ENCODE measurements at places on chromosomes 16 and 17.

GRCh38 chr17:64343833-64344637 is 46.6 kb downstream of the PECAM1 start:
- DNase-seq, result no peak

DNA sequence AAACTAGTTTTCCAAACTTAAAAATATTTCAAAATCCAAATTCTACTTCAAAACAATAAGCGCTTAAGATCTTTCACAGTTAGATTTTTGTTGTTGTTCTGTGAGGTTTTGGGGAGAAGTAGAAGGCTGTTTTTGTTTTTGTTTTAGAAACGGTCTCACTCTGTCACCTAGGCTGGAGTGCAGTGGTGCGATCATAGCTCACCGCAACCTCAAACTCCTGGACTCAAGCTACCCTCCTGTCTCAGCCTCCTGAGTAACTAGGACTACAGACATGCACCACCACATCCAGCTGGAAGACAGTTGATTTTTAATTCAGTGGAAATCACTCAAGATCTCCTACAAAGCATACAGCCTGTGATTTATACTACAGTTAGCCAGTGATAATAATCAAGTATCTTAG is 2.7 kb downstream of the SHCBP1 start:
- no peak for DNase-seq

GRCh38 chr17:78719630-78720298 is 62.3 kb downstream of the CYTH1 start:
- no peak for DNase-seq

DNA sequence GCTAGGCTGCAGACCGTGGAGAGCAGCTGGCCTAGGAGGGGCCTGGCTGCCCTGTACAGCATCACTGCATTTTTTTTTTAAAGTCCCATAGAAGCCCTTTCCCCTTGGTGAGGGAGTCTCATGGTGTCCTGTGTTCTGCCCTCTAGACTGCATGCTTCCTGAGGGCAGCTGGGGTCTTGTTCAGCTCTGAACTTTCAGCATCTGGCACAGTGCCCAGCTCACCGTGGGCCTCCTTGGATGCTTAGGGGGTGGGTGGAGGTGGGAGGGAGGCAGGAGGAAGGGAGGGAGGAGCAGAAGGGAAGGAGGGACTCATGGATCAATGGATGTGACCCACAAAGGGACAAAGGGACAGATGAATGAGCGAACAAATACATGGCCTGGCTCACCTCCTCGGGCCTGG is 63.4 kb upstream of the TMEM97 start:
- DNase-seq, result no peak

DNA sequence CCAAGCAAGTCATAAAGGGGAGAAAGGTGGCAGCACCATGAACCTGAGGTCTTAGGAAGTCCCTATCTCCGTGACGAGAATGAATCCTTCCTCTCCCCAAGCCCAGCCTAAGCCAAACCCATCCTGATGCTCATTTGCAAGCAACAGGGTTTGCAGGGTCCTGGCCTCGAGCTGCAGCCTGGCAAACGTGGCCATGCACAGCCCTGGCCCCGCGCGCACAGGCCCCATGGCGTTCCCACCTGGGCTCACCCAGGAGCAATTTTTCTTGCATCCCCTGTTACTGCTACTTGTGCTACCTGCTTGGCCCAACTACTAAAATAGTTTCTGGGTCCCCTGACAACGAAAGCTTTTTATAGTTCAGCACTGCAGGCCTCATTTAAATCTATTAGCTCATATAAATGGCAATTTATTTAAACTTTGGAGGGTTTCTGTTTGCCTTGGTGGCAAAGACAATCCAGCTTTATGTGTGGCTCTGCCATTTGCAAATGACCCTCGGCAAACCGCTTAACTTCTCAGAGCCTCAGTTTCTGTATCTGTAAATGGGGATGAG is 141.5 kb downstream of the C16orf78 start:
- no peak for DNase-seq

GRCh38 chr16:14346278-14347142 is 275.4 kb downstream of the MRTFB start:
- DNase-seq, result no peak

GRCh38 chr17:37651849-37652248 is 8.6 kb upstream of the DDX52 start:
- DNase-seq, result no peak
